ENCODE measurements at places on chromosomes 12 and 14.
A peak's percentile ranks its signal among the peaks of the same experiment; 100 is the strongest.

GRCh38 chr12:70692681-70693288 is 55.6 kb upstream of the PTPRB start:
- DNase-seq = no peak

DNA sequence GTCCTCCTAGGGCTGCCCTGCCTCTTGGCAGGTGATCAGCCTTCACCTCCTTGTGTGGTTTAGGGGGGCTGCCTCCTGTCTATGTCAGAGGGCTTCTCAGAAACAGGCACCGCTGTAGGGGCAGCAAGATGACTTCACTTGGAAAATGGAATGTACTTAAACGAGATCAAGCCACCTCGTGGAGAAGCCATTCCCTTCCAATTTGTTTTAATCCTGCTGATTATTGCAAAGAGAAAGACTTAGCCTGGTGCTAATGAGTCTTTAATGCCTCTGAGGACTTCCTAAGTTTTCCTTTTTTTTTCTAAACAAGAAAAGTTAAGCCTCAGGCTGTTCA is 62.3 kb upstream of the RFLNA start:
- DNase-seq = no peak

DNA sequence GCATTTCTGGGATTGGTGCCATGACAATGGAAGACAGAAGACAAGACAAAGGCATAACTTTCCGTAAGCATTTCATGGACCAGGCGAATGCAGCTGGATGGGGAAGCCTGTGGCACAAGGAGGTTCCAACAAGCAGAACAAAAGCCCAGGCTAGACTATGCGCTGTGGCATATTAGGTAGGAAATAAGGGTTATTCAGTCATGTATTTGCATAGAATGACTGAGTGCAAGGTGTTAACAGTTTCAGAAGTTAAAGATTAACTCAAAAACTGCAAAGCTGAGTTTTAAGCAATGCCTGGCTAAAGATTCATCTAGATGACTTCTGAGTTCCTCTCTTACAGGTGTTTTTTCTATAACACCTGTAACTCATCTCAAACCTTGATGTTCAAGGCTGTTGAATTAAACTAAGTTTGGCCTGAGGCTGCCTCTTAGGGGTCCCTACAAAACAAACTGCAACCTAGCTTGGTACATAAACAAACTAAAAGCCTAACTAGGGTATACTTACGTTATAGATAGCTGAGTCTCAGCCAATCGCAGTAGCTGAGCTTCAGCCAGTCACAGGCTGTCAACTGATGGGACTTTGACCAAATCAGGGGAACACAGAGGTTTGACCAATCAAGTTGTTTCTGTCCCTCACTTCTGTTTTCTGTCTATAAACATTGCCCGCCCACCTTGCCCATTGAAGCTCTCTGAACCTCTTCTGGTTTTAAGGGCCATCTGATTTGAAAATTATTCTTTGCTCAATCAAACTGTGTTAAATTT is 52.2 kb upstream of the PLBD1 start:
- DNase-seq = no peak

DNA sequence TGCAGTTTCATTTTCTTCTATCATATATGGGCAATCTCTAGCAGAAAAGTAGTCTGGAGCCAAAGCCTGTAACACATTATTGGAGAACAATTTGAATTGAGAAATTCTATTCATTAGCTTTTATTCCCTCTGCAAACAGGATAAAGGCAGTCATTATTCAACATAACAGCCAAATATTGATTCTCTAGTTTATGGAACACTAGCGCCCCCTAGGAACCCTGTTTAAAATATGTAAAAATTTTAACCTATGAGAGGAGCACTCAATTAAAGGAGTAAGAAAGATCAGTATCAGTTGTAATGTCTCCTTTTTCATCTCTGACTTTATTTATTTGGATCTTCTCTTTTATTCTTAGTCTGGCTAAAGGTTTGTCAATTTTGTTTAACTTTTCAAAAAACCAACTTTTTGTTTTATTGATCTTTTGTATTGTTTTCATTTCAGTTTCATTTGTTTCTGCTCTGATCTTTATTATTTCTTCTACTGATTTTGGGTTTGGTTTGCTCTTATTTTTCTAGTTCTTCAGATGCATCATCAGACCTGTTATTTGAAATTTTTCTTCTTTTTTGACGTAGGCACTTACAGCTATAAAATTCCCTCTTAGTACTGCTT is 4.8 kb upstream of the LMNTD1 start:
- peak; percentile 57 for DNase-seq

DNA sequence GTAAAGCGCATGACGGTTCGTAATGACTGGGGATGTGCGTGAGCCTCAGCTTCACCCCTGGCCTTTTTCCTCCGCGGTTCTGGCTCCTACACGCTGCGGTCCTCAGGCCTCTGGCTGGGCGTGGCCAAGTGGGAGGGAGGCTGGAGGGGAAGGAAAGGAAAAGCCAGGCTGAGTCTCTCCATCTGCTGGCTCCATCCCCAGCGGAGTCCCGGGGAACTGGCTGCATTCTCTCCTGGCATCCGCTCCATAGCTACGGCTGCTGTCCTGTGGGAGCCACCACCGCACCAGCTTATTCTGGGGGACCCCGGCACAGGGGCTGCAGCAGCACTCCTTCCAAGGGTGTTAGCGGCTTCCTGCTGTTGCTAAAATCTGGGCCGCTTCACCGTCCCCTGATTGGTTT is 68.2 kb upstream of the SLC24A4 start:
- no peak for DNase-seq

- DNase-seq = no peak
Measured at GRCh38 chr14:22981876-22982476, 375 bp downstream of the AJUBA start.

DNA sequence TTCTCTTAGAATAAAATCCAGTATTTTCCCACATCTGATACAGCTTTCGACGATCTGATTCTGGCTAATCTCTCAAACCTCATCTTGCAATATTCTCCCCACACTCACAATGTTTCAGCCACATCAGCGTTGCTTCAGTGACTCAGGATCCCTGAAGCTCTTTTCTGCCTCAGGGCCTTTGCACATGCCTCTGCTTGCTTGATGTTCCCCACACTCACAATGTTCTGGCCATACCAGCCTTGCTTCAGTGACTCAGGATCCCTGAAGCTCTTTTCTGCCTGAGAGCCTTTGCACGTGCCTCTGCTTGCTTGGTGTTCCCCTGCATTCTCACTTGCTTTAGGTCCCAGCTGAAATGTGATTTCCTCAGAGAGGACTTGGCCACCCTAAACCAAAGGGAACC is 2.6 kb downstream of the C12orf42 start:
- DNase-seq = no peak

- no peak for DNase-seq
Measured at GRCh38 chr14:26845151-26845818, 247.5 kb upstream of the NOVA1 start.

Measured in NCI-H774 (cell line).